ENCODE measurements at places on chromosomes 1 and 21.

DNA sequence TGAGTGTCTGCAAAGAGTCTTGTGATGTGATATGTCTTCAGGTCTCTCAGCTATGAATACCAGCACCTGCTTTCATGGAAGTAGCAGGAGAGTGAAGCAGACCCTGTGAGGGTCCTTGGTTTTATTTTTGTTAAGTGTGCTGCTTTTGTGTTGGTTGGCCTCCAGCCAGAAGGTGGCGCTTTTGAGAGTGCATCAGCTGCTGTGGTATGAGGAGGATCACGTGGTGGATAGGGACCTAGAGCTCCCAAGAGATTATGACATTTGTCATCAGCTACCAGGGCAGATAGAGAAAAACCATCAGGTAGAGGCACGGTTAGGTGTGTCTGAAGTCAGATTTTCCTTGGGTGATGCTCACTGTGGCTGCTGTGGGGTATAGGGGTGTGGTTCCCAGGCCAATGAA, 1232.1 kb downstream of the MRPL39 start:
- no peak for DNase-seq

GRCh38 chr1:10866321-10867093, 70.1 kb upstream of the CASZ1 start:
- peak; percentile 45 for DNase-seq

GRCh38 chr1:186442651-186443375, 18.1 kb downstream of the PDC start:
- DNase-seq, result peak; percentile 27

GRCh38 chr1:117976381-117976780, 46.8 kb downstream of the WDR3 start:
- no peak for DNase-seq

DNA sequence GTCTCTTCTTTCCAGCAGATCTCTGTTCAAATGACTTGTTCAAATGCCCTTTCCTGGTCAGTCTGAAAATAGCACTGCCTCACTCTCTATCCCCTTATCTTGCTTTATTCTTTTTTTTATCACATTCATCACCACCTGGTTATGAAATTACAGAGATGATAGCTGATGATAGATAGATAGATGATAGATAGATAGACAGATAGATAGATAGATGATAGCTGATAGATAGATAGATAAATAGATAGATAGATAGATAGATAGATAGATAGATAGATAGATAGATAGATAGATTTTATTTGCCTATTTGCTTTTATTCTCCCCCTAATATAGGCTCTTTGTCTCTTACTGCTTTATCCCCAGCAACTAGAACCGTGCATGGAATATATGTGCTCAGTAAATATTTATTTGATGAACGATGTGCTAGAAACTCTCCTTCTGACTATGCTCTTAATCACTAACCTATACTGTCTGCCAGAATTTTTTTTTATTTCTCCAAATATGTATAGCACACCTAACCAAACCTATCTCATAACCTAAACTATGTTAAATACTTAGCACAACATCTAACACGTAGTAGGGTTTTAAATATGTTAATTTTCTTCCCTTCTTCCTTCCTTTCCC, 372.8 kb upstream of the DUSP10 start:
- DNase-seq, result no peak

- no peak for DNase-seq
Observed at GRCh38 chr21:43739621-43740435, 20.9 kb downstream of the PDXK start.

- no peak for DNase-seq
Observed at GRCh38 chr1:71745326-71745725, 537.0 kb downstream of the NEGR1 start.

GRCh38 chr1:205286335-205286950, 35.1 kb downstream of the NUAK2 start:
- no peak for DNase-seq

DNA sequence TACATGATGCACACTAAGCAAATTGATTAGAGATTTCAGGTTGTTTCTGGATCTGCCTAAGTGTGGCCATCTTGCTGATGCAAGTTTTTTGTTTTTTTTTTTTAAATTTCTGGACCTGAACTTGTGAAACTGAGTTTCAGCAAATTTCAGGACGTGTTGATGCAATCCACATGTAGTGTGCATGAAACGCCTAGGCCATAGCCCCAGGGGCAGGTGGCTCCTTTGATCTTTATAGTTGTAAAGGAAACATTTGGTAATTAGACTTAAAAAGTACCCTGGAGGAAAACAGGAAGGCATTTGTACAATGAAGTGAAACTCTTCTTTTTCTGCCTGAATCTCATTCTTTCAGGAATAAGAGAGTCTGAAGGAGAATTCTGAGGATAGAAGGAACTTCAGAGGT, 162.2 kb upstream of the LHX8 start:
- DNase-seq, result no peak

DNA sequence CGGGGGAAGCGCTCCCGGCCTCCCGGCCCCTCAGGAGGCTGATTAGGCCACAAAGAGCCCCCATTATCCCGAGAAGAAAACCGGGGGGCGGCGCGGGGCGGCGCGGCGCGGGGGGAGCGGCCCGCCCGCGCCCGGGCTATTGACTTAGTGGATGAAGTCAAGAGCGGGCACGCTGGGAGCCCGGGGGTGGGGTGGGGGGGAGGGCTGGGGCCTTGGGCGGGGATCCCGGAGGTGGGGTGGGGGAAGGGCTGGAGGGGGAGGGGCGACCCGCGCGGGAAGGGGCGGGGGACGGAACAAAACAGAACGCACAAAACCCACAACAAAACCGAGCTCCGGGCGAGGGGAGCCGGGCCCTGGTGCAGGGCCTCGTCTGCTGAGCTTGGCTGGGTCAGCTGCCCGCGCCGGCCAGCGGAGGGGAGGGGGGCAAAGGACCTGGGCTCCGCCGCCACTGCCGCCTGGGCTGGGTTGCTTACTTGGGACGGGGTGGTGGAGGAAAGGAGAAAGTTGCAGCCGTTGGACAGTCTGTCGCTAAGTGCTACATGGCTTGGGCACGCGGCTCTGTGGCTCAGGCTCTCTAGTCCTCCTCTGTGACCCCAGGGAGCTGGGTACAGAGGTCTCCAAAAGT, 16.3 kb downstream of the PAX7 start:
- DNase-seq, result no peak

GRCh38 chr1:83641796-83642443, 357.0 kb downstream of the TTLL7 start:
- no peak for DNase-seq

- no peak for DNase-seq
Observed at GRCh38 chr1:181452746-181453145, 30.6 kb upstream of the CACNA1E start.

GRCh38 chr1:84020151-84020550, 21.2 kb upstream of the TTLL7 start:
- DNase-seq, result peak; percentile 42

DNA sequence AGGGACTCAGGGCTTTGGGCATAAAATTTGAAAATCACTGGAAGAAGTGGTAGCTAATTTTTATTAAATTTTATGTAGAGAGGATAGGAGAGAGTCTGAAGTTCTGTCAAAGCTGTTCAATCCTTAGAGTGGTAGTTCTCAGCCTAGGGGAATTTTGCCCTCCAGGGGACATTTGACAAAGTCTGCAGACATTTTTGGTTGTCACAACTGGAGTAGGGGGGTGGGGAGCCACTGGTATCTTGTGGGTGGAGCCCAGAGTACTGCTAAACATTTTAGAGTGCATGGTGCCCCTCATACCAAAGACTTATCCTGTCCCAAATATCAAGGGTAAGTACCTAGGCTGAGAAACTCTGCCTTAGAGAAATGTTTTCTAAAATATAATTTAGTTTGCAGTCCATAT, 30.2 kb downstream of the RASAL2 start:
- DNase-seq, result no peak

GRCh38 chr1:22526098-22526497, 37.2 kb upstream of the EPHA8 start:
- no peak for DNase-seq

GRCh38 chr1:221718381-221719277, 23.3 kb downstream of the DUSP10 start:
- peak; percentile 40 for DNase-seq

DNA sequence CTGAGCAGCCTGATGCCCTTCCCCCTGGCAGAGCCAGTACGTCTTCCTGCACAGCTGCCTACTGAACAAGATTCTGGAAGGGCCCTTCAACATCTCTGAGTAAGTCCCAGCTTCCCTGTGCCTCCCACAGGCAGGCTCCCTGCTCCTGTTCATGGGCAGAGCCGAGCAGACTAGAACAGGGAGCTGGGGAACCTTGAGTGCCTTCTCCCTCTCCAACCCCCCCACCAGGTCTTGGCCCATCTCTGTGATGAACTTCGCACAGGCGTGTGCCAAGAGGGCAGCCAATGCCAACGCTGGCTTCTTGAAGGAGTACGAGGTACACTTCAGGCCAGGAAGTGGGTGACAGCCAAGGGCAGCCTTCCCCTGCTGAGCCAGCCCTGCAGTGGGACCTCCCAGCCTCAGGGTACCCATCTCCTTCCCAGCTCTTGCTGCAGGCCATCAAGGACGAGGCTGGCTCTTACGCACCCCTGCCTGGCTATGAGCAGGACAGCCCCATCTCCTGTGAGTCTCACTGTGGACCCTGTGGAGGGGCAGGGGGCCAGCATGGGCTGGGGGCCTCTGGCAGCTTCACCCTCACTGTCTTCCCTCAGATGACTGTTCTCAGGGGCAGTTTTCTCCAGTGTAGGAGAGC, 6.4 kb upstream of the LGR6 start:
- DNase-seq, result no peak

GRCh38 chr1:166808952-166809351, 30.3 kb upstream of the POGK start:
- no peak for DNase-seq

DNA sequence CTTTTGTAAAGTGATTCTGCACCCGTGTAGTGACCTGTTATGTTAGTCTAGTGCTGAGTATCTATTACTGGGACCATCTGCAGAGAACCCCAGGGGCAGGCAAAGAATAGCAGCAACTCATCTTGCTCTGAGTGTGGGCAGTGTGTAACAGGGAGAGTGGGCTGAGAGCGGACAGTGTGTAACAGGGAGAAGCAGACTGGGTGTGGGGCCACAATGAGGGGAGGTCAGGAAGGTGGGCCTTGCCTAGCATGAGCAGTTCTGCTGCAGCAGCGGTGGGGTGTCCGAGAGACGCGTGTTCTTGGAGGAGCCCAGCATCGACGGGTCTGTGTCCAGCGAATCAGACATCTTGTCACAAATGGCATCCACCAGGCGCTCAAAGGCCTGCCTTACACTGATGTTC, 41.2 kb upstream of the NRDC start:
- no peak for DNase-seq

DNA sequence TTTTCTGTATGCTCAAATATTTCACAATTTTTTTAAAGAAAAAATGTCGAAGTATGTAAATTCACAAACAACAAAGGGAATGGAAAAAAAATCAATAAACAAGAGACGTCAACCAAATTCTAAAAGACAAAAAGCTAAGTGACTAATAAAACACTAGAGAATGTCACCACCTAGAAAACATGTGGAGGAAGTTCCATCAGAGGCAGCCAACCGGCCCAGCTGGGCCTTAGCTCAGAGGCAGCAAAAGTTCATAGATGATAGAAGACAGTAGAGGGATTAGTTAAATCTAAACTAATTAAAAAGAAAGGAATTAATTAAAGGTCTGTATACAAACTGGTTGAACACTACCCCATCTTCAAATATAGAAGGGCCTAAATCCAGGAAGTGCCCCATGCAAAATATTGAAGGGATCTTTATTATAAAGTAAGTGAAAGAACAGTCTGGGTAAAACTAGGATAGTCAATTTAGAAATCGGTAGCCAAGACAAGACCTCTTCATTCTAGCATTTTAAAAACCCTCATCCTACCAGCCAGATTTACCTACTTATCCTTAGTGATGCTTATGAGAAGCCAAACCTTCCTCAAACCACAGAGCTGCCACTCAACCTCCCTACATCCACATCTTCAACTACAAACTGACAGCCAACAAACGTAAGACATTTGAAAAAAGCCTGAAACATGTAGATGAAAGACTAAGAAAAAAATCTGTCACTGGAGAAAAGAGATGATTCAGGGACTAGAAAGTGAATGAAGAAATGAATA, 23.7 kb downstream of the MRPL39 start:
- no peak for DNase-seq

- no peak for DNase-seq
Observed at GRCh38 chr1:175331891-175332290, 139.3 kb upstream of the KIAA0040 start.

DNA sequence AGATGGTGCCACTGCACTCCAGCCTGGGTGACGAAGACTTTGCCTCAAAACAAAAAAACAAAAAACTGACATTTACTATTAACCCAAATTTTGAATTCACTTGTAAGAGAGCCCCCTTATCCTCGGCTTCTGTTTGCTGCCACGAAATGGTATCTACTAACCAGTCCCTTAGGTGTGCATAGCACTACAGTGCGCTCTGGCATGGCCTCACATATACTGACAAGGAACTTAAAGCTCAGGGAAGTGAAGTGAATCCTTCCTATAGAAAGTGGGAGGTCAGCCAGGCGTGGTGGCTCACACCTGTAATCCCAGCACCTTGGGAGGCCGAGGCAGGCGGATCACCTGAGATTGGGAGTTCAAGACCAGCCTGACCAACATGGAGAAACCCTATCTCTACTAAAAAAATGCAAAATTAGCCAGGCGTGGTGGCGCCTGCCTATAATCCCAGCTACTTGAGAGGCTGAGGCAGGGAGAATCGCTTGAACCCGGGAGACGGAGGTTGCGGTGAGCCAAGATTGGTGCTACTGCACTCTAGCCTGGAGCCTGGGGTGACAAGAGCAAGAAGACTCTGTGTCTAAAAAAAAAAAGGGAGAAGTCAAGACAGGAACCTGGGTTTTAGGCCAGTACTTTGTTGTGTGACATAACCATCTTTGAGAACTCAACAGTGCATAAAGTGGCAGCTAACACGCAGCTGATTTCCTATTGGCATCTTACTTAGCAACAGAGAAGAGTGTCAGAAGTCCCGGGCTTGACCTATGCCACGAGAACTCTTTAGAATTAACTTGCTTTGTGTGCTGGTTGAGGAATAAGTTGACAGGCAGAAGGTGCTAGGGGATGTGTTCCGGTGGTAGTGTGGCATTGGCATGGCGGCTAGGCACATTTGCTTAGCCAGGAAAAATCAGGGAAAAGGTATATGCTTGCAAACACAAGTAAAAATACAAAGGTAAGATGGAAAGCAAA, 16.8 kb downstream of the ERRFI1 start:
- no peak for DNase-seq

GRCh38 chr1:178356299-178356698, 140.5 kb downstream of the CLEC20A start:
- no peak for DNase-seq

DNA sequence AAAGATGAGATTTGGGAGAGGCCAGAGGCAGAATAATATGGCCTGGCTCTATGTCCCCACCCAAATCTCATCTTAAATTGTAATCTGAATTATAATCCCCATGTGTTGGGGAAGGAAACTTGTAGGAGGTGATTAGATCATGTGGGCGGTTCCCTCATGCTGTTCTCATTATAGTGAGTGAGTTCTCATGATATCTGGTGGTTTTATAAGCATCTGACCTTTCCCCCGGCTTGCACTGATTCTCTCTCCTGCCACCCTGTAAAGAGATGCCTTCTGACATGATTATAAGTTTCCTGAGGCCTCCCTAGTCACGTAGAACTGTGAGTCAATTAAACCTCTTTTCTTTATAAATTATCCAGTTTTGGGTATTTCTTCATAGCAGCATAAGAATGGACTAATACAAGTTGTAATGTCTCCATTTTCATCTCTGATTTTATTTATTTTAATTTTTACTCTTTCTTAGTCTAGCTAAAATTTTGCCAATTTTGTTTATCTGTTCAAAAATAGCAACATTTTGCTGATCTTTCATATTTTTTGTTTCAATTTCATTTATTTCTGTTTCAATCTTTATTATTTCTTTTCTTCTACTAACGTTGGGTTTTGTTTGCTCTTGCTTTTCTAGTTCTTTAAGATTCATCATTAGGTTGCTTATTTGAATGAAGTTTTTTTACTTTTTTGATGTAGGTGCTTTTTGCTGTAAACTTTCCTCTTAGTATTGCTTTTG, 67.0 kb upstream of the ZRANB2 start:
- no peak for DNase-seq
